ENCODE measurements at places on chromosomes 16 and 17.
A peak's percentile ranks its signal among the peaks of the same experiment; 100 is the strongest.

- DNase-seq = no peak
Measured at GRCh38 chr17:67974185-67974584, 22.1 kb downstream of the C17orf58 start.

- peak; percentile 73 for DNase-seq
Measured at GRCh38 chr16:77971306-77972061, 50.9 kb upstream of the CLEC3A start.

- peak; percentile 83 for DNase-seq
Measured at GRCh38 chr17:1627982-1628855, at the start of gene SLC43A2. SLC43A2 (minus strand) TSS chr17:1628834; CDS start chr17:1627874, 960 bp downstream.

DNA sequence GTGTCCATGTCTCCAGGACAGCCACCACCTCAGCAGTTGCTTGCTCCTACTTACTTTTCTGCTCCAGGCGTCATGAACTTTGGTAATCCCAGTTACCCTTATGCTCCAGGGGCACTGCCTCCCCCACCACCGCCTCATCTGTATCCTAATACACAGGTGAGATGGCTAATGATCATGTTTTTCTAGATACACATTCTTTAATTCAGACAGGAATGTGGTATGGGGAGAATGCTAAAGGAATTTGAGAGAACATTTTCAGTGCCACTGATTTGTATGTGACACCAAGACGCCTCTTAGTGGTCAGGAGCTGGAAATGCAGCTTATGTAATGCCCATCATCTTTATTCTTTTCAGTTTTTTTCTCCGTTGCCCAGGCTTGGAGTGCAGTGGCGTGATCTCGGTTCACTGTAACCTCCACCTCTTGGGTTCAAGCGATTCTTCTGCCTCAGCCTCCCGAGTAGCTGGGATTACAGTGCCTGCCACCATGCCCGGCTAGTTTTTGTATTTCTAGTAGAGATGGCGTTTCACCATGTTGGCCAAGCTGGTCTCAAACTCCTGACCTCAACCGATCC is 8.9 kb upstream of the RAPGEFL1 start:
- DNase-seq = peak; percentile 59
